Activated T-cell treated with anti-CD3 and anti-CD28 coated beads, Interleukin-2, amount 50 U/mL, for 4 hours (primary cell): ENCODE measurements at places on chromosomes 1 and 21.

DNA sequence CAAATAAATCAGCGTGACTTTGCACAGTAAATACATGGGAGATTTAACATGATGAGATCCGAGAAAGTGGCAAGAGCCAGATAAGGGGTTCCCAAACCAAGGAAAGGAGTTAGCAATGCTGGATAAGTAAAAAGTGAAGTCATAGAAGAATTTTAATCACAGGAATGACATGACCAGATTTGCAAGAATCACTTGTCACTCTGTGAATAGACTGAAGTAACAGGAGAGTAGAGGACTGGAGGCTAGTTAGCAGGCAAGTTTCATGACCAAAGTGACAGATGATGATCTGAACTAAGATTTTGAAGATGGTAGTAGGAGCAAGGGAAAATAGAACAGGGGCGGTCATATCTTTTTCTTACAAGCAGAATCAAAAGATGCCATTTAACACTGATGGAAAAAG lies 8.4 kb downstream of the CFH start:
- DNase-seq, result no peak

DNA sequence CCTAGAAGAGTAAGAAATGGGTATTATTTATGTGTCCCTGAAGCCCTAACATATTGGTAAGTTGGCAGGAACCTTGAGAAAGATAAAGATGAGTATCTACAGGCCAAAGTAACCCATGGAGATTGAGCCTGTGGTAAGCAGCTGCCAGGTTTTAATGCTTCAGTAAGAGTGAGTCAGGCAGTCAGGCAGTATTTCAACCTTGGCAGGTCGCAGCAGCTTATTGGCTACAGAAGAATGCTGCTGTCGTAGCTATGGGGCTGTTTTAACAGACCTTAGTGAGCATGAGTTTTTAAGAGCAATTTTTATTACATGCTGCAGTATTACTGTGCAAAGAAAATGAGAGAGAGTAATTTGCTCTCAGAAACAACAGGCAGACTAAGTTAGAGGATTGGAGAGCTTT lies 10.3 kb upstream of the SLC30A10 start:
- DNase-seq, result no peak

- DNase-seq, result peak; percentile 60
These were observed 6.7 kb upstream of the WNT2B start for GRCh38 chr1:112501810-112502641.

GRCh38 chr1:43659212-43660166 lies 9.5 kb downstream of the KDM4A start:
- no peak for DNase-seq

- no peak for DNase-seq
These were observed 2.3 kb downstream of the LYPLA2 start for GRCh38 chr1:23793018-23793781.

DNA sequence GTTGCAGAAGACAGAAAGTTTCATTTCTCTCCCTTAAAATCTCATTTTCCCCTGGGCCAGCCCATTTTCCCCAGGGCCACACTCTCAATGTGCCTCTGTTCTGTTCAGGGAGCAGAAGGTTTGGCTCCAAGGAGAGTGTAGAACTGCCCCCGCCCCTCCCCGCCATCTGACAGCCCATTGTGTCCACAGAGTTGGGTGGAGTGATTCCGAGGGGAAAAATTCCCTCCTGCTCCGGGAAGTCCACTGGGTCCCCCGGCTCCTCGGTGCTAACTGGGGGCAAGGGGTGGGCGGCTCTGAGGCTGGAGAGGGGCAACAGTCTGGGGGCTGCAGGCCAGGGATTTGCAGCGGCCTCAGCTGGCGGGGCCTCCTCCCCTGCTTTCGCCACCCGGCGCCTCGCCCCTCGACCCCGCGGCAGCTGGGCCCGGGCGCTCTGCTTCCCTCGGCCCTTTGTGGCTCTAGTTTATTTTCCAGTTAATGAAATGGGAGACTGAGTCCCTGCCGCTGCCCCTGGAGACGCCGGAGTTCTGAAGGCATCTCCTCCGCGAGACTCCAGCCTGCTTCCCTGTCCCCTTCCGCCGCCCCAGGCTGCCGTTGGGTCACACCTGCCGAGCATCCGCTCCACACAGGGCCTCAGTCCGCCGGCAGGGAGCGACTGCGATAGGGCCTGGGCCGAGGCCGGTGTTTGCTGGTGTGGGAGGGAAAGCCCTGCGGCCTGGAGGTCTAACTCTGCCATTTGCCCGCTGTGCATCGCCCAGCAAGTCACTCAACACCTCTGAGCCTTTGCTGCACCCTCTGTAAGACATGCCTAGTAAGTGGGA lies 14.7 kb upstream of the KIRREL1 start:
- no peak for DNase-seq

DNA sequence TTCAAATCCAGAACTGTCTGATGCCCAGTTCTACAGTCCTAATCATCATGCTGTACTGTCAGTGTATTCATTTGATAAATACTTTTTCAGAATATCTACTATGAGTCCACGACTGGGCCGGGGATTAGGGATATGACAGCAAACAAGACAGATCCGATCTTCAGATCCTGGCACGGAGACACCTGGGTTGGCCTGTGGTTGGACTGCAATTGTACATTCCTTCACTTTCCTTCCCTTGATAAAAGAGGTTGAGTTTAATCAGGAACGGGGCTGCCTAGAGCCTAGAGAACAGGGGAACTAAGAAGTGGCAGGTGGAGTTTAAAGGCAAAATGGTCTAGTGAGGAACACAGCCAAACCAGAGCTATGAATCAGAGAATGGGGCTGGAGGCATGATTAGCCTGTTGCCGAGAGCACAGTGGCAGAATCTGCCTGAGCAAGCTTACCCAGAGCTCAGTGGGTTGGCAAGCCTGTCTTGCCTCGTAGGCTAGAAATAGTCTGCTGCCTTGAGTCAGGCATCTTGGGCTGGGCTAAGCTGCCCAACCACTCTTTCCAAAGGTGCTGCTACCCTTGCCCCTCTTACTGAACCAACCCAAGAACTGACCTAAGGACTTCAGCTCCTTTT lies 38.1 kb upstream of the PTCH2 start:
- DNase-seq, result no peak

DNA sequence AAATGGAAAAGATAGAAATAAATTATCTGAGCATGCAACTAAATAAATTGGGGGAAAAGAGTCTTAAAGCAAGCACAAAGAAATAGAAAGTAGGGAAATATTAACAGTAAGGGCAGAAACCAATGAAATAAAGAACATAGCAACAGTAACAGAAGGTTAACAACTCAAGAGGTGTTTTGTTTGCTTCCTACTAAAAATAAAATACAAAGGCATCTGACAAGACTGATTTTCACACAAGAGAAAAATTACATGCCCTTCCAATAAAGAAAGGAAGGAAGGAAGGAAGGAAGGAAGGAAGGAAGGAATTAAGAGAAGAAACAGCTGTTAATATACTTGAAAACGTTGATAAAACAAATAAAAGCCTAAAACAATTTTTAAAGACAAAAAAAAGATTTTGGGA lies 240.2 kb downstream of the SEC16B start:
- no peak for DNase-seq

DNA sequence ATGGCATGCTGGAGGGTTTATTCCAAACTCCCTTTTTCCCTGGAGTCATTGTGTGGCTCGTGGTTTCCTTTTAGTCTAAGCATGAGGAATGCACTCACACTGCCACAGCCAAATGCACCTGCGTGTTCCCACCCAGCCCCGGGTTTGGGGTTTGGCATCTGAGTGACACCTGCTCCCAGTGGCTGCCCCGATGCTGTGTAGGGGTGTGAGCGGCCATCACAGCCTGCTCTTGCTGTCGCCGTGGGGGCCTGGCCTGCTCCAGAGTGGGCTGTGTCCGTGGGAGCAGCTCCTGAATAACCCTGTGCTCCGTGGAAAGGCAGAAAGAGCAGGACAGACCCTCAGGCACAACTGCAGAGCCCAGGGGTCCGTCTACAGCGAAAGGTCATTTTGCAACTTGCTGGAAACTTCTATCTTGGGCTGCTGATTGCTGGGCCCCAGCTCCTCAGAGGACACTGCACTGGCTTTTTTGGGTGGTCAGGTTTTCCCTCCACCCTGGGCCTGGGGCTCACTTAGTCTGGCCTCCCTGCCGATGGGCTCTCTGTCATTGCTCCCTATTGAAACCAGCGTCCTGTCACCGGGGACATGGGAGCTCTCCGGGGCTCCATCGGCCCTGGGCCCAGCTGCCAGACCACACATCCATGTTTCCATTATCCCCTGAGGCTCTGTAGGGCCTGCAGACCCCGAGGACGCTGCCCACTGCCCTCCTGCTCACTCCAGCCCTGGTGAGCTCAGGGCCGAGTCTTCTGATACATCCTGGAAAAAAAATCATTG lies 74.1 kb downstream of the AJAP1 start:
- DNase-seq, result no peak

DNA sequence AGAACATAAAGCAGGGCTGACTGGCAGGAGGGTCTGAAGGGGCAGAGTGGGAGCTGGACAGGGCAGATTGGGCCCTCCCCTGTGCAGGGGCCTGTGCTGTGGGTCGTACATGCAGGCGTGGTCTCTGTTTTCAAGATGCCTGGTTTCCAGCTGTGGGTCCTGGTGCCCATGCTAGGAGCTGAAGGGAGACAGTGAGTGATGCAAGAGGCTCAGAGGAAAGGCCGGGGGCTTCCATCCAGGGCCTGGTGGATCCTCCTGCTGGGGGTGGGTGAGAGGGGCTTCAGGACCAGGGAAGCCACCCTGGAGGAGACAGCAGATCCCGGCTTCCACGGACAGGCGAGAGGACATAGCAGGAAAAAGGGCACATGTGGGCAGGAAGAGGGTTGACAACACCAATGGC lies 349.0 kb upstream of the VAMP3 start:
- no peak for DNase-seq

DNA sequence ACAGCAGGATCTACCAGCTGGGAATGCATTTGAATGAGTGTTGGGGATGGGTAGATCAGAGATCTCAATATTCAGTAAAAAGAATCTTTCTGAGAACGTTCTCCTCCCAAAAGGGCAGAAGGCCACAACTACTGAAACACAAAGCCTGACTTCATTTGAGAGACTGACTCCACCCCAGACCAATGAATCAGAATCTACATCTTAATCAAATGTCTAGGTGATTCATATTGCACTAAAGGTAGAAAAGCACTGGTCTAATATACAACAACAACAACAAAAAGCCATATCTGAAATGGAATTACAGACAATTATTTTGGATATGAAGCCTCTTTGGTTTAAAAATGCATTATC lies 123.9 kb downstream of the SMYD3 start:
- DNase-seq, result no peak
